Large intestine (tissue), 12 donors: ENCODE measurements at places on chromosomes 1 and 21. TPM values are rescaled to one million over a fixed set of nuclear protein-coding genes. Genes with fewer than 3 reads are reported as not detected.

Gene FHAD1
- polyA plus RNA-seq = 0.79 TPM

DNA sequence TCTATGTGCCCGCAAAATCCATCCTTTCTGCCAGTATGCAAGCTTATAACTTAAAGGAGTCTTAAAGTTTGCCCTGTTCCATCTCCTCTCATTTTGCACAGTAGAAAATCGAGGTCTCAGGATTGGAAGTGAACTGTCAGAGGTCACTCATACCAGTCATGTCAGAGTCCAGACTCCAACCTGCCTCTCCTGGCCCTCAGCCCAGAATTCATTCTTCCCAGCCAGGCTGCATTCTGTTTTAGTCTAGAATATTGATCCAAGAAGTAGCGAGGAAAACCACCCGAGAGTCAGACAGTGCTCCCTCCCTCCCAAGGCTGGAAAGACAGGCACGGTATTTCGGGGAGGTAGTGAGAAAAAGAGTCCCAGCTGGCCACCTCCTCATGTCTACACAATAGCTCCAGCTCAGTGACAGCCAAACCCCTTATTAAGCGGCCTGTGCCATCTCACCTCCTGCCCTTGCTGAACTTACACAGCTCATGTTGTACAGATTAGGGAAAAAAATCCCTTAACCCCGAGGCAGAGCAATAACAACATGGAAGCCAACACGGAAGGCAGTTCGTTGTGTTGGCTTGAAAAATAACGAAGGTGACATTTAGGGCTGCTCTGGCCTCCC is 89.4 kb downstream of the OMA1 start:
- no peaks in the 10 kb centered on the region for H3K4me1 ChIP-seq
- no peaks in the 10 kb centered on the region for H3K36me3 ChIP-seq
- no peaks in the 10 kb centered on the region for H3K27me3 ChIP-seq

DNA sequence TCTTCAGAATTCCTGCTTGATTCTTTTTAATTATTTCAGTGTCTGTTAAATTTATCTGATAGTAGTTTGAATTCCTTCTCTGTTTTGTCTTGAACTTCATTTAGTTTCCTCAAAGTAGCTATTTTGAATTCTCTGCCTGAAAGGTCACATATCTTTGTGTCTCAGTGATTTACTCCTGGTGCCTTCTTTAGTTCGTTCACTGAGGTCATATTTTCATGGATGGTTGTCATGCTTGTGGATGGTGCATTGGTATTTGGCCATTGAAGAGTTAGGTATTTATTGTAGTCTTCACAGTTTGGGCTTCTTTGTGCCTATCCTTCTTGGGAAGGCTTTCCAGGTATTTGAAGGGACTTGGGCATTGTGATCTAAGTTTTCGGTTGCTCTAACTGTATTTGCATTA is 267.9 kb downstream of the HHAT start:
- H3K27me3 ChIP-seq = no peaks in the 10 kb centered on the region
- H3K27ac ChIP-seq = no peak overlapping the region
- H3K4me1 ChIP-seq = no peaks in the 10 kb centered on the region
- no peaks in the 10 kb centered on the region for H3K36me3 ChIP-seq
- H3K4me3 ChIP-seq = no peak overlapping the region

DNA sequence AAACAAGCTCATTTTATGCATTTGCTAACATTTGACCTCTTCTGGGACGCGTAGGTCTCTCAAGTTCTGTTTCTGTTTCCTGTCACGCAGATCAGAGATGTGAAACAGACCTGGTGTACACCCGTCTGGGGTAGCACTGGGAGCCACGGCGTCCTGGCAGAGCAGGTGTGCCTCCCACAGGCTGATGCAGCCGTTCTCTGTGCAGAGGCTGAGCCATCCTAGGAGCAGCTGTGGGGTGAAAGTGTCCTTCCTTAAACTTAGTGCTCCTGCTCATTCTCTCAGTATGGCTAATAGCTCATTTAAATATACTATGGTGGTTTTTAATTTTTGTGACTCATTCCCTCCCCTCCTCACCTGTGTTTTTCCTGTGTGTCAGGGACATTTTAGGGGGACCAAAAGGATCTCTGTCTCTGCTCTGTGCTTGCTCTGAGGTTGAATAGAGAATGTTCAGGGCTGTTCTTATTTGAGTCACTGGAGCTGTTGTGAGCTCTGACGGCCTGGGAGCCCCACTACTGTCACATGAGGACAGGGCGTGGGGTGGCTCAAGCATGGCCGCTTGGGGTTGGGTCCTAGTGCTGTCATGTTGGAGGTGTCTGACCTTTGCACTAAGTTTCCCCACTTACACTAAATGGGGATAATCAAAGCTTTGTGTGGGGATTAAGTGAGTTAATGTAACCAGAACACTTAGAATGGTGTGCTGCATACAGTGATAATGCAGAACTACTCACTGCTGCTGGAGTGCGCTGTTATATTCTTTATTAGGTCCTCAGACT is 43.0 kb downstream of the GALNT2 start:
- peaks cover 5% of the 10 kb centered on the region for H3K36me3 ChIP-seq
- peaks cover 58% of the 10 kb centered on the region for H3K4me1 ChIP-seq
- no peaks in the 10 kb centered on the region for H3K27me3 ChIP-seq
- H3K4me3 ChIP-seq = no peak overlapping the region

GRCh38 chr1:186236921-186237320 is 138.1 kb downstream of the TPR start:
- H3K4me3 ChIP-seq = no peak overlapping the region
- no peak overlapping the region for H3K27ac ChIP-seq
- DNase-seq = no peak
- peaks cover 3% of the 10 kb centered on the region for H3K27me3 ChIP-seq

- H3K4me3 ChIP-seq = no peak overlapping the region
- no peaks in the 10 kb centered on the region for H3K36me3 ChIP-seq
- no peak for DNase-seq
- H3K4me1 ChIP-seq = no peaks in the 10 kb centered on the region
- H3K27me3 ChIP-seq = no peaks in the 10 kb centered on the region
Observed at GRCh38 chr1:239719642-239720258, 333.4 kb downstream of the CHRM3 start.

Gene FCER1G
- 35.9 TPM for polyA plus RNA-seq

DNA sequence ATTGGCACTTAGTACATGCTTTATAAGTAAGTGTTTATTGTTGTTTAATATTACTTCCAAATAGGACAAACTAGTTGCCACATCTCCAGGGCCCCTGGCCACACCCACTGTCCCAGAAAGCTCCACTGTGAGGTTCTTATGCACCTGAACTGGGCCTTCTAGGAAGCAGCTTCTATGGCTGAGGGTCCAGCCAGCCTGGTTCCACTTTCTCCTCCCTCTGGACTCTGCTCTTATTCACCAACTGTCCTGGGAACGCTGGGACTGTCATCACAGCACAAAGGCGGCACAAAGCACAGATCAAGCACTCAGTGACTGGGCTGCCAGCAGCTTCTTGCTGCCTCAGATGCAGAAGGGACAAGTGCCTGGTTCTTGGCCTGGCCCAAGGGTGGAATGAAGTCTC is 29.6 kb upstream of the ZNF648 start:
- H3K27ac ChIP-seq = no peak overlapping the region
- no peak overlapping the region for H3K4me3 ChIP-seq
- H3K4me1 ChIP-seq = no peaks in the 10 kb centered on the region
- DNase-seq = no peak

Gene CATSPERE
- 1.2 TPM for polyA plus RNA-seq

GRCh38 chr1:176601348-176601747 is 138.4 kb downstream of the PAPPA2 start:
- no peak overlapping the region for H3K4me3 ChIP-seq
- H3K27ac ChIP-seq = no peak overlapping the region
- H3K4me1 ChIP-seq = no peaks in the 10 kb centered on the region
- no peak for DNase-seq
- H3K27me3 ChIP-seq = no peaks in the 10 kb centered on the region

Gene PTPN7
- 4.4 TPM for polyA plus RNA-seq

DNA sequence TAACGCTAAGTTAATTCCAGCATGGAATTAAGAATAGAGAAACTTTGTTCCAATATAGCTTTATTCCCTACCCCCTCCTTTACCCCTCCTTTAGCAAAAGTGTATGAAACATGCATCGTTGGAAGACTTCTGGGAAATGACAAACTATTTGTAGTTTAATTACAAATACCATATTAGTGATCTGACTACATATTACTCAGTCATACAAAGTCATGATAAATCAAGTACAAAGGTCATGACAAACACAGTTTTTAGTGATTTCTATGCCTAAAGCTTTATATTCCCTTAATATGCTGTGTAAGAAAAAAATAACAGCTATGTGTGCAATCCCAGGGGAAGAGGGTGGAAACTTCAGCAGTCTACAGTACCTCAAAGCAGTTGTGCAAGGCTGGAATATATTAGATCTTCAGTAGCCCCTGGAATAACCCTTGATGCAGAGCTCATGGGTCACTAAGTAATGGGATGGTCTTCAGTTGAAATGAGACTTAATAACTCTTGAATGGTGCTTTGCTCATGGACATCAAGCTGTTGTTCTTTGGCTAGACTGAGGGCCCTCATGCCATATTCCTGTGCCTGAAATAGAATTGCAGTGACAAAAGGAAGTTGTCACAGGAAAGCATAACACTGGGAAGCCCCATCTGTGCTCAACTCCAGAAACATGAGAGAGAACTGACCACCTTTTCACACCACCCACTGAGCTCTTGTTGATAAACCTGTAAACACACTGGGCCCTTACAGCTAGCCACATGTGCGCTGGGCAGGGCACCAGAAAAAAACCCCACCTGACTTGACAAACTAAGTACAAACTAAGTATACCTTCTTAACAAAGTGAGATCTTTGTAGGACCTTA is 25.3 kb downstream of the ZMYND12 start:
- no peak overlapping the region for H3K4me3 ChIP-seq
- DNase-seq = no peak
- peaks cover 18% of the 10 kb centered on the region for H3K4me1 ChIP-seq
- H3K36me3 ChIP-seq = no peaks in the 10 kb centered on the region
- H3K27ac ChIP-seq = peak overlapping the region; percentile 70

Gene GFI1
- polyA plus RNA-seq = 5.0 TPM

DNA sequence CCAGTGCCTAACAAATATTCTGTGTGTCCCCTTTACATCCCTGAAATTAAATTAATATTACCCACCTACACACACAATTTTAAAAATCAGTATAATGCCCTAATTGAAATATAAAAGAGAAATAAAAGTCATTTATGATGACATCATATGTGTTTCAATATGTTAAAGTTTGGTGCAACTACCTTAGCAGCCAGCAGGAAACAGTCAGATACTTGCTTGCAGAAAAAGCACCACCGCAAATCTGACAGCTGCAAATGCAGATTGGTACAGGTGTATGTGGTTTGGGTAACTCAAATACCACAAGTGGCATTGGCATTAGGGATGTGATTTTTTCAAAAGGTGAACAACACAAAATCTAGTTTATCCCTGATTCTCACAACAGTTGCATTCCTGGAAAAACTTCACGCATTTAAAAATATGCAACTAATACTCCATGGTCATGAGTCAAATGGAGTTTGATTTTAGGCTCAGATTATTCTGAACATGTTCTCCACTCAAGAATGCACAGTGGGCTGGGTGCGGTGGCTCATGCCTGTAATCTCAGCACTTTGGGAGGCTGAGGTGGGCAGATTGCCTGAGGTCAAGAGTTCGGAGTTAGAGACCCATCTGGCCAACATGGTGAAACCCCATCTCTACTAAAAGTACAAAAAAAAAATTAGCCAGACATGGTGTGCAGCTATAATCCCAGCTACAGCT is 106.3 kb downstream of the EDEM3 start:
- H3K27ac ChIP-seq = no peak overlapping the region
- no peak overlapping the region for H3K4me3 ChIP-seq
- no peaks in the 10 kb centered on the region for H3K27me3 ChIP-seq

GRCh38 chr1:79914896-79915295 is 908.4 kb upstream of the ADGRL4 start:
- H3K4me3 ChIP-seq = no peak overlapping the region
- no peaks in the 10 kb centered on the region for H3K27me3 ChIP-seq
- no peaks in the 10 kb centered on the region for H3K4me1 ChIP-seq
- H3K27ac ChIP-seq = no peak overlapping the region
- no peaks in the 10 kb centered on the region for H3K36me3 ChIP-seq

Gene SLAMF1
- 0.91 TPM for polyA plus RNA-seq

GRCh38 chr1:153771841-153772593 is 3.2 kb upstream of the SLC27A3 start:
- peaks cover 39% of the 10 kb centered on the region for H3K4me1 ChIP-seq
- no peaks in the 10 kb centered on the region for H3K27me3 ChIP-seq
- peaks cover 61% of the 10 kb centered on the region for H3K36me3 ChIP-seq
- H3K27ac ChIP-seq = no peak overlapping the region

DNA sequence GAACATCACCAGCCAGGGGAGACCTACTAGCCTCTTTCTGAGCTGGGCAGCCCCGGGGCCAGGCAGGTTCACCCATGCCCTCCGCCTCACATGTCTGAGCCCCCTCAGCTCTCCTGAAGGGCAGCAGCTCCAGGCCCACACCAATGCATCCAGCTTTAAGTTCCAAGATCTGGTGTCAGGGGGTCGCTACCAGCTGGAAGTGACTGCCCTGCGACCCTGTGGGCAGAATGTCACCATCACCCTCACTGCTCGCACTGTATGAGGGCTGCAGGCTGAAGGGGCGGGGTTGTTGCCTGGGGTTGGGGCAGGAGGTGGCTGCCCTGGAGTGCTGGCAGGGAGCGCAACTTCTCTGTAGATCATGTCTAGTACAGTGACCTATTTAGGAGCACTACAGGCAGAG is 8.5 kb upstream of the PTPN7 start:
- H3K4me1 ChIP-seq = no peaks in the 10 kb centered on the region
- no peak for DNase-seq
- H3K36me3 ChIP-seq = no peaks in the 10 kb centered on the region
- no peak overlapping the region for H3K4me3 ChIP-seq
- no peaks in the 10 kb centered on the region for H3K27me3 ChIP-seq
- no peak overlapping the region for H3K27ac ChIP-seq

DNA sequence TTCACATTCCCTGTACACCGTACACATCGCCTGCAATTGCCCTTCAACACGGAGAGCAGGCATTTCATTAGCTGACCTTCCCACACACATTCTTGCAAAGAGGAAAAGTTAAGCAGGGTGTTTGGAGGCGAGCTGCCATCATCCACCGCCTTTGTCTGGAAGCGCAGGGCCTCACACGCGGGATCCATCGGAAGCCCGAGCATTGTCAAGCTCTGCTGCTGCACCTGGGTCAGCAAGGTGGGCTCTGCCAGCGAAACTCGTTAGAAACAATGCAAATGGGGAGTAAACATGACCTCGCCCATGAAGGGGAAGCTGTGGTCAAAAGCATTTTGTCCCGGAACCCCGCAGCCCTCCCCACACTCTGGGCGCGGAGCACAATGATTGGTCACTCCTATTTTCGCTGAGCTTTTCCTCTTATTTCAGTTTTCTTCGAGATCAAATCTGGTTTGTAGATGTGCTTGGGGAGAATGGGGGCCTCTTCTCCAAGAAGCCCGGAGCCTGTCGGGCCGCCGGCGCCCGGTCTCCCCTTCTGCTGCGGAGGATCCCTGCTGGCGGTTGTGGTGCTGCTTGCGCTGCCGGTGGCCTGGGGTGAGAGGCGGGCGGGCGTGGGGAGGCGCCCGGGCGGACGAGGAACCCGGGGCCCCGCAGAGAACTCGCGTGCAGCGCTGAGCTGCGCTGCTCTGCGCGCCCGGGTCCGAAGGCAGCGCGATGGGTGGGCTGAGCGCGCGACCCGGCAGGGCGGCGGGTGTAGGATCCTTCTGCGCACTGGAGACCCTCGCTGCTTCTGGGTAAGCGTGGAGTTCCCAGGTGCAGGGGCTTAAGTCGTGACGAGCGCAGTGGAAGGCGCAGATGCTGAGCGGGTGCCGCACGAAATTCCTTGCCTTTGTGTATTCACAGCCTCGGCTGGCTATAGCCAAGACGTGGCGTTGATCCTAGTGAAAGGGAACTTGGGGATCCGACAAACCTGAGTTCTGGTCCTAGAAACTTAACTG is at the start of gene CR1:
CR1 (plus strand) TSS at position 357 of the 992 bp plus-strand sequence; CDS start at position 468, 111 bp downstream.
- no peaks in the 10 kb centered on the region for H3K4me1 ChIP-seq
- no peak within 1 kb of the TSS for H3K27ac ChIP-seq
- peak within 1 kb of the TSS; percentile 5 for H3K4me3 ChIP-seq
